SJSA1 (cell line): ENCODE measurements at places on chromosomes 2 and 18. TPM values are rescaled to one million over a fixed set of nuclear protein-coding genes. Genes with fewer than 3 reads are reported as not detected.

DNA sequence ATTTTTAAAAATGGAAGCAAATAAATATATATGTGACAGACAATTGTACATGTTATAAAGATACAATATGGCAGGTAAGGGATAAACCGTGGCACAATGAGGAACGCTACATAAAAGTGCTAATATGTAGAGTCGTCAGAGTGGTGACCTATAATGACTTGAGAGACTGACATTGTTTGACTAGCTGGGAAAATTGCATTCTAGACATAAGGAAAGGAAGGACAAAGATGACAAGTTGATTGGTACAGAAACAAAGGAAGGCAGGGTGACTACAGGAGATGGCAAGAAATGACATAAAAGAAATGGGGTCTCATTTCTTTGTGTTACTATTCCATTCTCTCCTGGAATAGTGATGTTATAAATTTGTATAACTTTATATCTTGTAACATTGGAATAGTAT is 420.4 kb downstream of the DSC3 start:
- DNase-seq, result no peak

GRCh38 chr2:26671691-26672090 is 20.8 kb upstream of the KCNK3 start:
- DNase-seq, result no peak

GRCh38 chr18:62512996-62513395 is 9.8 kb upstream of the ZCCHC2 start:
- DNase-seq, result no peak

- no peak for DNase-seq
Measured at GRCh38 chr2:21228041-21228895, 104.5 kb downstream of the TDRD15 start.

DNA sequence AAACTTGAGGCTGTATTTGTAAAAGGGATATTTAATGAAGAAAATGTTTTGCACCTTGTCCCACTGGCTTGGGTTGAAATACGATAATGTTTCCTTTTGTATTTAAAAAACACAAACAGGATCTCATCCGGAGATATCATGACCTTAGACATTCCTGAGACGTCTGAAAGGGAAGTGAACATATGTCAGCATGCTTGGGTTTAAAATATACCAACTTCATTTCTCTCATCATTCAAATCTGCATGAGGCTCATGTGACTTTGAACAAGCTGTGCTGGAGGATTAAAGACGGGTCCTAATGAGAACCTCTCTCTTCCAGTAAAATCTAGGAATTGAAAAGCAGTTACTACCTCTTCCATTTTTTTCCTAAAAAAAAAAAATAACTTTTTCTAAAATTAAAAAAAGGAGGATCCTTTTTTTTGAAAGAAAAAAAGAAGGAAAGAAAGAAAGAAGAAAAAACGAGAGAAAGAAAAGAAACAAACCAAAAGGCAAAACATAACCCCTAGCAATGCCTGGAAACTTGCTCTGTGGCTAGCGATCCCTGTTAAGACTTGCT is 106.8 kb upstream of the ZFP36L2 start:
- DNase-seq, result no peak

- DNase-seq, result no peak
Measured at GRCh38 chr18:7360606-7361170, 129.8 kb downstream of the LRRC30 start.

DNA sequence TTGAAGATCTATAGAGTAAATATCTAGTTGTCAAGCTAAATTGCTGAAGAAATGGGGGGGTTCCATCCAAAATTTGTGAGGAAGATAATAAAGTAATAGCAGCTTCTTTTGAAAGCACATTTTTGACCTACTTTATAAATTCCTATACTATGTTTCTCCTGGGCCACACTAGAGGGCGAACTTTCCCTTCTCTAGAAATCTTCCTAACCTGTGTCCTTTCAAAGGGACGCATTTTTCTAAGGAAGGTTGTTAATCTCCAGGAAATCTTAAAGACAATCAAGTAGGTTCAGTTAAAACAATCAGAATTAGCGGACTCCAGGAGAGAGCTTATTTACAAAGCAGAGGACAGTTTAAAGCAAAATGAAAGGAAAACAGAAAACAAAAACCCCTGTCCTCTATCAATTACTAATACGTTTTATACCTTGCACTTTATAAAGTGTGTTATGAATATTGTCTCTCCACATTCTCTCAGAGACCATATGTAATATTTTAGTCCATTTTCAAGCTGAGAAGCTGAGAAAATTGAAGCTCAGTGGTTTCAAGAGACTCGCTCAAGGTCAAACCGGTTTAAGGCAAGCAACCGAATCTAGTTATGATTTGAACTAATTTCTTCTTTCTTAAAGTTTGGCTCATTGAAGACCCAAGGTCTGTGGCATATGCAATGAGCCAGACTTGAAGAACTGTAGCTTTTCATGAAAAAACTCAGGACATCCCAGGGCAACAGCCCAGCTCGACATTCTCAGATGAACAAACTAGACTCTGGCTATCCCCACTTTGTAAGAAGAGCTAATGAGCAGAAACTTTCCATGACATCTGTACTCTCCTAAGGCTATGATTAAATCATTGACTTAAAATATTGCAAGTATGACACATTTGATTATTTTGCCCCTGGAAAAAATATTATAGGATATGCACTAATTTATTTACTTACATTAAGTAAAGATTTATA is 273.6 kb downstream of the PAX3 start:
- DNase-seq, result peak; percentile 19

DNA sequence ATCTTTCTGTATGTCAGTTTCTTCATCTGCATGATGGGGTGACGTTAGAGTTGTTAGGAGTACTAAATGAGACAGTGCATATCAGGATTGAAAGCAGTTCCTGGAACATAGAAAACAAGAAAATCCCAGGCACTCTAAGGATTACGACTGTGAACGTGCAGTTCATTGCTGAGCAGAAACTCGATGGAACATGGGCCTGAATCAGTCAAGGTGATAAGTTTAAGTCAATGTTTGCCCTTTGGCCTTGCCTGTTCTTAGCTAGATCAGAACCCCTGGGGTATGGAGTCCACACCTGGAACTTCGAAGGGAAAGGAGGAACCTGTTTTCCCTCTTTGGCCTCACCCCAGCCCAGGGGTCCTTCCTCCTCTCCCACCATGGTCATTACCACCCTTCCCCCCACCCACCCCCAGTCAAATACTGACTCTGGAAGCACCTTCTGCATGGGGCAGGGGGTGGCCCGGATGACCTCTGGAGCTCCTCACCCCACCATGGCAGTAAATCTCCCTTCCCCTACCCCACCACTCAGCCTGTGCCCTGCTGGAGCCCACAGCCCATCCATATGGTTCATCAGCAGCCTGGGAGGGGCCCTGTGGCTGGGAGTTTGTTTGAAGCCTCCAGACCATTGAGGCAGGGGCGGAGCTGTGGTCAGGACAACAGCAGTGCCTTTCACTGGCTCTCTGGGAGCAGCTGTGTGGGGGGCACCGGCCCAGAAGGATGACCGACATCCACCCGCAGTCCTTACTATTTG is 164.1 kb downstream of the SMAD7 start:
- DNase-seq, result no peak

REG3A gene
- not detected in 2 replicates for total RNA-seq

ATP6V1B1 gene
- total RNA-seq, result not detected in 2 replicates
